ENCODE measurements at places on chromosomes 5 and 9.

- no peak for DNase-seq
Measured at GRCh38 chr9:120730654-120731514, 16.6 kb upstream of the MEGF9 start.

- peak; percentile 3 for DNase-seq
Measured at GRCh38 chr5:76175051-76175666, 92.0 kb downstream of the SV2C start.

GRCh38 chr9:1717882-1718281 is 297.3 kb upstream of the SMARCA2 start:
- no peak for DNase-seq

DNA sequence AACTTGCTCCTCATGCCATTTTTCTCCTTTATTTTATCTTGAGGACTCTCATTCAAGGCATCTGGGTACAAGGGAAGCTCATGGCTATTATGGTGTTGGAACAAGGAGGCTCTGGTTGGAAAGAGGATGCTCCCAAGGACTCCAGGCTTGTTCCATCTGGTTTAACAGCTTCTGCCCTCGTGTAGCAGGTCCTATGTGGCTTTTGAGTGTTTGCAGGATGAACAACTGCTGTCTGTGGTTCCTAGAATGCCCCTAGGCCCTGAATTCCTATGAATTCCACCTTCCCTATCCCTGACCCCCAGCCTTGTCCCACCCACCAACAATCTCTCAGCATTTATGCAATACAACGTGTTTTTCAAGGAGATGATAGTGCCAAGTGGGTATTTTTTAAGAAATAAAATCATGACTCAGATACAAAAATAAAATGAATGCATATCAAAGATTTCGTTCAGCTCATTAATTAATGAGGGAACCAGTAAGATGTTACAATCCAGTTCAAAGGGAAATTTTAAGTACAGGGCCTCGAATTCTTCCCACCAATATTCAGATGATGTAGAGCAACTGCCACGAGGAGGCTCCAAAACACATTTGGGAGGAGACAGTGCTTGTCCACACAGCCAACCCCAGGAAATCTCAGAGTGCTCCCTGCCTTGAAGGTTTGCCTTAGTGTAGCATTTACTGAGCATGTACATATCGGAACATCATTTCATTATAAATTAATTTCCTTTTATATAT is 182.0 kb downstream of the MUSK start:
- no peak for DNase-seq

- no peak for DNase-seq
Measured at GRCh38 chr5:59471463-59471862, 422.1 kb downstream of the PDE4D start.

GRCh38 chr9:136372006-136372405 is 1.5 kb downstream of the CARD9 start:
- DNase-seq, result no peak

DNA sequence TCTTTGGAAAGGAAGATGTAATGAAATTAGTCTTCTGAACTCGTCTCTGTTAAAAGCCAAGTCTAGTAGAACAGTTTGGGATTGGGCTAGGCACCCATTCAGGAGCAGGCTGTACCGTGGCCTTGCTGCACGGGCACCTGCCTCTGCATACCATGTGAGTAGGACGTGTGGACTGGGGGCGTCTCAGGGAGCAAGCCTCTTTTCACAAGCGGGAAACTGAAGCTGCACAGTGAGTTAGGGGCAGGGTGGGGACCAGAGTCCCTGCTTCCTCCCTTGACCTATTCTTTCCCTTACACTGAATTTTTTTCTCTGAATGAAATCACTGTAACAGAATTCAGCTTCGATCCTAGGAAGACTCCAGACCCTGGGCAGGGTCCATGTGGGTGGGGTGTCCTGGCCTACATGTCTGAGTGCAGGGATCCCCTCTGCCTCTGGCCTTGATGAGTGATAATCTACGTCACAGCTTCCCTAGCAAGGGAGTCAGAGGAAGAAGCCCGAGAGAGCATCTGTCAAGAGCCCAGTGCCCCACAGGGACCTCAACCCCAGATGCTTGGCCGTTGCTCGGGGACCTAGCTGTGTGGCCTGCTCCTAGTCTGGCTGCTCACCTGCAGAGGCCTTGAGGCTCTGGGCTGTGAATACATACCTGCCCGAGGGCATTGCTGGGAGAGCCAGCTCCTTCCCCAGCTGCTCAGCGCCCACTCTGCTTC is 15.1 kb downstream of the PHF2 start:
- no peak for DNase-seq

DNA sequence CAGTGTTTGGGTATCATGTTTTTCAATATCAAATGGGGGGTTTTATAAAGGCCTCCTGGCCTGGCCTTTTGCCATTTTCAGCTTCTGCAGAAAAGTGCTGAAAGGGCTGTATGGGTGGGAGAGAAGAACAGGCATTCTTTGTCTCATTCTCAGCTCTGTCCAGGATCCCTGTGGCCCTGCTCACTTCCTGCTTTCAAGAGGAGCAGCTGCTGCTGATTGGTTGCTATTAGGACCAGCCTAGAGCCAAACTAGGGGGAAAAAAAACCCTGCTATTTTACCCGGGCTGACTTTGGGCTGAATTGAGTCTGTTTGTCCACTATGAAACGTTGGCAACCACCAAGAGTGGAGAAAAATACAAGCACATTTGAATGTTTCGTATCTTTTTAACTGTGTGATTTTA is 117.1 kb downstream of the CMYA5 start:
- DNase-seq, result no peak

- DNase-seq, result no peak
Measured at GRCh38 chr5:93588352-93589151, 5.5 kb downstream of the NR2F1 start.

DNA sequence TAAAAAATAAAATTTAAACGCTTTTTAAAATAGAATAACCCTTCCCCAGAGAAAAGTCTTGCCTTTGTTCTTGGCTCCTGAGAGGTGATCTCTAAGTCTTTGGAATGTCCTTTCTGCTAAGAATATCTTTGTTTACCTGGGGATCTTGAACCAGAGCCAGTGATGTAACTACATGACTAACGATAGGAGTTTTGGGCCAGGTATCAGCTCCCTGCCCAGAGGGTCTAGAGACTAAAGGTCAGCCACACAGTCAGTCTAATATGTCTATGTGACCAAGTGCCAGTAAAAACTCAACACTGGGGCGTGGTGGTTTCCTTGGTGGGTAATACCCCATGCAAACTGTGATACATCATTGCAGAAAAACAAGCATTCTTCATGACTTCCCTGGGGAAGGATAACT is 1351.9 kb upstream of the C9orf72 start:
- DNase-seq, result no peak

DNA sequence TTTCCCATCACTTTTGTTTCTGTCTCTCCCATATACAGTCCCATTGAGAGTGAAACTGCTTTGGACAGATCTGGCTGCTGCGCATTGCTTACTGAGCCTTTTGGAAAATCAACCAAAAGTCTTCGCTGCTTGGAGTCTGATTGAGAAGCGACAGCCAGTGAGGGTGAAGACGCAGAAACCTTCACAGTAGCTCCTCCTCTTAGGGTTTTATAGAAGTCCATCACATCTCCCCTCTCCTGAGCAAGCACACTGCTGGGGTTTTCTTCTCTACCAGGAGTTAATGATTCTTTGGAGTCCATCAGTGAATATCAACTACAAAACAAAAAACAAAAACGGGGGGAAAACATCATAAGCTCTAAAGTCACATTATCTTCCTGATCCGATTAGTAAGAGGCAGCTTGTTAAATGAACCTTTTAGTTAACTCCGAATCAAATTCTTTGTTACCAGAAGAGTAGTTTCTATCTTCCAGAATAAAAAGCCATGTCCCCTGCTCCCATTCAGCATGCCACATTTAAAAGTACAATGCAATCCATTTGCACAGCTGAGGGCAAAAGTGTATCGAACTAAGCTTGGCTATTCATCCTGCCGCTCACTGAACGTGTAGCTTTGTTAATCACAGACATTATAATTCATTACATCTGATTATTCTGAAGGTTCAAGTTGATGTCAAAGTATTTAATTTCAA is 2.8 kb downstream of the NR3C1 start:
- peak; percentile 43 for DNase-seq

DNA sequence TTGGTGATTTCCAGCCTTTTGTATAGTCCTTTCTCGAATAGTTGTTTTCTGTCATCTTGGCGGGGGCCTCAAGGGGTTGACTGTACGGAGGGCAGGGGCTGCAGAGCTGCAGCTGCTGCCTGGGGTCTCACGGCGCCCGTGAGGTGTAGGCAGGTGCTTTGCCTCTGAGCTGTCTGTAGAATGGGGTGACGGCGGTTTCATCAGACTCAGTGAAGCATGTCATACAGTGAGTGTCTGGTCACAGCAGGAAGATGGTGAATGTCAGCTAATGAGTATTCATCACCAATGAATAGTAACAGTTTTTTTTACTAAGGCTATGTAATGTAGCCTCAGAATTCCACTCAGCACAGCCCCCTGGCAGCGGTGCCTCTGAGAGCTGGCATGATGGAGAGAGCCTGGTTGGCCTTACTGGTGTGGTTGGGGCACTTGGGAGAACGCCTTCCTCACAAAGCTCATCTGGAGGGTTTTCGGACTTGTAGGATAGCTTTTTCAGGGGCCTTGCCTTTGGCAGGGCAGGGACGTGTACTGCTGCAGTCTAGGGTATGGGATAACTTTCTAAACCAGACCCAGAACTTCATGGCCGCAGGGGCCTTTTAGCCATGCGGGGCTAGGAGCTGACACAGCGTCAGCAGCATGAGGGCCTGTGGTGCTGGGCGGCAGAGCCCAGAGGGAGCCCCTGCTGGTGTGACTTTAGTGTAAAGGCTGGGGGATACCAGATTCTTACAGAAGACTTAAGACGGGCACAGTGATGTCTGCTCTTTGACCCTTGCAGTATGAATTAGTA is 15.0 kb downstream of the TENT4A start:
- peak; percentile 23 for DNase-seq

DNA sequence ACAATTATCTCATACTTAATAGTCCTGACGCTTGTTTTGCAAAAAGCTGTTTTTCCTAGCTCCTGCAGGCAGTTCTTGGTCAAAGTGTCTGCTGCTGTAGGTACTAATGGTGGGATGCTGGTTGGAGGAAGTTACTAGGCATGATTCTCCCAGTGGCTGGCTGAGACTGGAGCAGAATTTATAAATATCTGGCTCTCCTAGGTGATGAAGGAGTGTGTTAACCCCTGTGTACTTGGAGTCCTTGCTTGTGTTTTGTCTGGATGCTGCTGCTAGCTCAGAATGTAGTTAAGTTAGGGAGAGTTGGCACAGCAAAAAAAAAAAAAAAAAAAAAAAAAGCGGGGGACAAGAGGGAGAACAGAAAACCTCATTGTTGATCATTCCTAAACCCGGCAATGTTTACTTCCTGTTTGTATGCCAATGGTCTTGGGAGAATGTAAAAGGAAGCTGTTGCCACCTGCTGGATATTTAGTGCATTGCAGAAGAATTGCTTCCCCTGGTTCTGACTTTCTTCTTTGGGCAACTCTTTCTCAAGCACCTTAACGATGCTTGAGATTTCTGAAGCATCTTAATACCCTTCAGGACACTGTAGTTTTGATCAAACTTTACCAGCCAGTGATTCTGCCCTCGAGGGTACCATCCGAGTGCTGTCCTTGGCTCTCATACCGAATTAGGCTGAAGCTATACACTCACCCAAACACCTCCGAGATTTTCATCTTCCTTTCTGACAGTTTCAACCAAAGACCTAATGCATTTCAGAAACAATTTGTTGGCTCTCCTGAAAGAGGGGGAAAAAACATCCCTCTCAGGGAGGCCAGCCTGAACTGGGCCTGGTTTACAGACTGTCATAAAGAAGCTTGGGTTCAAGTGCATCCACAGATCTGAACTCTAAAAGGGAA is 71.7 kb upstream of the WWC1 start:
- DNase-seq, result peak; percentile 32
